Stimulated activated CD8-positive, alpha-beta memory T cell treated with anti-CD3 and anti-CD28 coated beads, Interleukin-7, amount 100 ng/mL, for 4 hours (primary cell): ENCODE measurements at places on chromosomes 12 and 14.

DNA sequence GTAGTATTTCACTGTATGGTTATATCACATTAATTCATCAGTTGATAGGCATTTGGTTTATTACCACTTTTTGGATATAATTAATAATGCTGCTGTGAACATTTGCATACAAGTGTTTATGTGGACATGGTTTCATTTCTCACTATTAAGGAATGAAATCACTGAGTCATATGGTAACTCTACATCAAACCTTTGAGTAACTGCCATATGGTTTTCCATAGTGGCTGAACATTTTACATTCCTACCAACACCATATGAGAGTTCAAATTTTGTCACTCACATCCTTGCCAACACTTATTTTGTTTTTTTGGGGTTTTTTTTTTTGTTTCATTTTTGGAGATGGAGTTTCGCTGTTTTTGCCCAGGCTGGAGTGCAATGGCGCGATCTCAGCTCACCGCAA, 30.2 kb upstream of the EAPP start:
- DNase-seq: no peak

DNA sequence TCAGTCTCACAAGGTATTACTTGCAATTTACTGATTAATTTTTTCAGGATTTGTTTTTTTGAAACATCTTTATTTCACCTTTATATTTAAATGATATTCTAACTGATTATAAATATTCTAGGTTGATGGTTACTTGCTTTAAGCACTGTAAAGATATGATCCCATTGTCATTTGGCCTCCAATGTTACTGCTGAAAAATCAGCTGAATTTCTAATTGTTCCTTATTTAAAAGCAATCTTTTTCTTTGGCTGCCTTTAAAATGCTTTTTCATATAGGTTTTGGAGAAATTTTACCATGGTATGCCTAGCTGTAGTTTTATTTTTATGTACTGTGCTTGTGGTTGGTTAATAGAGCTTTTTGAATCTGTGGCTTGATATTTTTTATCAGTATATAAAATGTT, 275.6 kb upstream of the PPFIA2 start:
- DNase-seq: no peak

DNA sequence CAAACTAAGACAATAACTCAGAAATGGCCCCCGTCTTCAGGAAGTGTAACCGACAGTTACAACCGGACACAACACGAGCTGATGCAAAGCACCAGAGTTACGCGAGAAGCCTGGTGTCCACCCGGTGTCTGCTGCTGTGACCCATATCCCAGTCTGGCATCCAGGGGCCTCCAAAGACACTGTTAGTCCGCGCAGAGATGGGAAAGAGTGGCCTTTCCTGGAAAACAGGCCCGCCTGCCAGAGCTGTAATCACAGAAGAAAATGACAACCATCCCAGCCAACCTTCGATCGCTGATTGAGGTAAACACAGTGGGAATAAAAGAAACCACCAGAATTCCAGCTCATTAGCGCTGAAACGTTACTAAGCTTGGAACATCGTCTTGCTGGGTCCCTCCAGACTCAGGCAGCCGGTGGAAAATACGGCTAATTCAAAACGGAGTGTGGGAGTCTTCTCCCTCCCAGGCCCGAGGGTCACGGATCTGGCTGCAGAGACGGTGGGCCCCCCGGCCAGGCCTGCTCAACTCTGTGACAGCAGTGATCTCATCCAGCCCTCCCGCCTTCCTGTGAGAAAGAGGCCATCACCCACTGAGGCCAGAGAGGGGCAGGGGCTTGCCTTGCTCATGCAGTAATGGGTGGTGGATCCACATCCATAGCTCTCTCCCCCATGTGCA, 273.9 kb upstream of the RTL1 start:
- DNase-seq: no peak

- DNase-seq: no peak
Measured at GRCh38 chr14:26517771-26518170, 80.1 kb downstream of the NOVA1 start.

DNA sequence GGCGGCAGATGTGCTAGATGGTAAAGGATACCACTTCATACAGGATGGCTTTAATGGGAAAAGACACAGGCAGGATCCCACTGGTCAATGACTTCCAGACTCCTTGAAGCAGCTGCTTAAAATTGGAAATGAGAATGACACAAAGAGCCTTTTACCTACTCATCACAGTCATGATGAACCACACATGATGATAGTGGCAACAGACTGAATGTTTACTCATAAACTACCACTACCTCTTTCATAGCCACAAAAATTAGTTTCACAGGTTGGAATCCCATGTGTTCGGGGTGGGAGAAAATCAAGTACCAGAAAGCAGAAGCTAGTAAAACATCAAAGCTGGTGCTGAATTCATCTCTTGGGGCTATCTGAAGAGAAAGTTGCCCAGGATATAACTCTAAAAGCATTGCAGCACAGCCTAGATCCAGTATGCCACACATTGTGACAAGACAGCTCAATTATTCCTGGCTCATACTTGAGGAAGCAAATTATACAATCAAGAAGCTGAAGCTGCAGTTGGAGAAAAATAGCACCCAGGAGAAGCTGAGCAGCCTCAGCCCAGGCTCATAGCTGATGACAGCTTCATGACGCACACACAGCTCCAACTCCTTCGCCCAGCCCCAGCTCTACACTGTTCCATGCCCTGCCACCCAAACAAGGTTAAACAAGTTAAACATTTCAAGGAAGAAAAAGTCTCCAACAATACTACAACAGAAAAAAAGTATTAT, 29.0 kb upstream of the C12orf50 start:
- no peak for DNase-seq

GRCh38 chr14:81990312-81990761, 456.7 kb upstream of the SEL1L start:
- no peak for DNase-seq

DNA sequence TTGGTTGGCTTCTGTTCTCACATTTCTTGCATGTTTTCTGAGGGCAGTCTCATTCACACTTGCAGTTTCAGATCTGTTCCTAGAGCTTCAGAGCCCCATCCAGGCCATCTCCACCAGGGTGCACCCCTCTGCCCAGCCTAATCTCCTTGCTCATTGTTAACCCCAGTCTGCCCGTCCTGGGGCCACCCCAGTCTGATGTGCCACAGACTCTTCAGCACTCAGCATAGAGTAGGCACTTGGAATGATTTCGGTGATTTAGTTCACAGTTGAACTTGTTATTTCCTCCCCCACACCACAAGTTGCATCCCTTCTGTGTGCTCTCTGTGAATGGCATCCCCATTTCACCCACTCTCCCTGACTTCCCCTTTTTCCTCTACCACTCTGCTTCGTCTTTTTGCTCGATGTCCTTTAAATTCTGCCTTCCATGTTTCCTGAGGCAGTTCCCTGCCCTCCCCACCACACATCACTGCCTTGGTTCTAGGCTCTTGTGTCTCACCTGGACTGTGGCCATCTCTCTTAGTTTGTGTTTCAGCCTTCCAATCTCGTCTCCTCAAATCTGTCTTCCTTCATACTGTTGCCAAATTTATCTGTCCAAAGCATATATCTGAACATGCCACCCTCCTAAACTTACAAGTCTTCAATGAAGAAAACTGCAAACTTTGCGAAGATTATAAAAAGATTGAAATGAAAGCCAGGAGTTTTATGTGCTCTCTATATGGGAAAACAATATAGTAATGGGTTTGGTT, 41.5 kb downstream of the ANO6 start:
- DNase-seq: no peak

- no peak for DNase-seq
Measured at GRCh38 chr12:12974211-12974610, 22.2 kb upstream of the GPRC5D start.

- no peak for DNase-seq
Measured at GRCh38 chr12:32334371-32334777, 65.0 kb upstream of the FGD4 start.

DNA sequence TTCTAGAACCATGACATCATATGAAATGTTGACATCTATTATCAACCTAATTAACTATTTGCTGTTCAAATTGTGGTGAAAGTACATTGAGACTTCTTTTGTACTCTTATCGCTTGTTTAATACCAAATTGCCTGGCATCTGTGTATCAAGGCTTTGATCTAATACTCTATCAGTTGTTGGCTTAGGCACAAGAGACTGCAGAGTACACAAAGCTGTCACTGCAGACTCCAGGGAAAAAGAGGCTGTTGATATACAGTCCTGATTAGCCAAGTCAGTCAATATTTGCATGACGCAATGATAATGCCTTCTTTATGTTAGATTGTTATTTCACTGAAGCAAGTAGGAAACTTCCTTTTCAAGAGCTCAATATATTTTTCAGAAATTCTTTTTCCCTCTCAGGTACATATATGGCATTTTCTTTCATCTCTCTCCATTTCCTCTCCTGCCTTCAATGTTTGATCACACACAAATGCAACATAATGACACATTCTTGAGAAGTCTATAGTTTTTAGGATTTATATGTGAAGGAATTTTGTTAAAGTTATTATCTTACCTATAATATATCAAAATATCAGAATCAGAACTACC, 32.3 kb upstream of the PTCSC3 start:
- no peak for DNase-seq

DNA sequence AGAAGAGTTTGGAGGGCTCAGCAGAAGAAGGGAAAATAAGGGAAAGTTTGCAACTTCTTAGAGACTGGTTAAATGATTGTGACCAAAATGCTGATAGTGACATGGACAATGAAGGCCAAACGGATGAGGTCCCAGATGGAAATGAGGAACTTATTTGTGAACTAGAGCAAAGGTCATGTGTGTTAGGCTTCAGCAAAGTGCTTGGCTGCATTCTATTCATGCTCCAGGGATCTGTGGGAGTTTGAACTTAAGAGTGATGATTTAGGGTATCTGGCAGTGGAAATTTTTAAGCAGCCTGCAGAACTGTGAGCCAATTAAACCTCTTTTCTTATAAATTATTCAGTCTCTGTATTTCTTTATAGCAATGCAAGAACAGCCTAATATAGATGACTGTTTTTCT, 88.9 kb upstream of the ARHGAP5 start:
- DNase-seq: no peak

GRCh38 chr12:99767809-99768208, 120.3 kb downstream of the GARIN6 start:
- no peak for DNase-seq

DNA sequence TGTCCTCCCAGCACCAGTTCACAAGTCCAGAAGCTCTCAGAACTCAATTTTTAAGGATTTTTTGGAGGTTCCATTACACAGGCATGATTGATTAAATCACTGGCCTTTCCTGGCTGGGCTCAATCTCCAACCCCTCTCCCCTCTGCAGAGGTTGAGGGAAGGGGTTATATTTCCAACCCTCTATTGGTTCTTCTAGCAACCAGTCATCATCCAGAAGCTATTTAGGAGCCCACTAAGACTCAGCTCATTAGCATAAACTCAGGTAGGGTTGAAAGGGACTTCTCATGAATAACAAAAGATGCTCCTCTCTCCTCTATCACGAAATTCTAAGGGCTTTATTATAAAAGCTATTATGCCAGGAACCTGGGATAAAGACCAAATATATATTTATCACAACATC, 41.5 kb downstream of the SPPL3 start:
- no peak for DNase-seq

DNA sequence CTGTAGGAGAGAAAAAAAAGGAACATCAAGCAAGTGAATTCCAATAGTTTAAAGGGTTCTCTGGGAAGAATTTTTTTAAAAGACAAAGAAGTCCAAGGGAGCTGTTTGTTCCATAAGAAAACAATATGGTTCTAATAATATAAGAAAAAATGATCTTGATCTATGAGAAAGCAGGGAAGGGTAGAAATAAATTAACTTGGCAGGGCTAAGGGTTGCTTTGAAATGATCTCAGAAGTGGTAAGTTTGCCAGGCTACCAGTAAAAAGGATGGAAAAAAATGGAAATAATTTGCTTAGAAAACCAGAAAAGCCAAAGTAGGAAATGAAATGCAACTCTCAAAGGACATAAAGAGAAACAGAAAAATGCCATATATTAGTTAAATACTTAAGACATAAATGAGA, 41.7 kb upstream of the EMP1 start:
- no peak for DNase-seq

DNA sequence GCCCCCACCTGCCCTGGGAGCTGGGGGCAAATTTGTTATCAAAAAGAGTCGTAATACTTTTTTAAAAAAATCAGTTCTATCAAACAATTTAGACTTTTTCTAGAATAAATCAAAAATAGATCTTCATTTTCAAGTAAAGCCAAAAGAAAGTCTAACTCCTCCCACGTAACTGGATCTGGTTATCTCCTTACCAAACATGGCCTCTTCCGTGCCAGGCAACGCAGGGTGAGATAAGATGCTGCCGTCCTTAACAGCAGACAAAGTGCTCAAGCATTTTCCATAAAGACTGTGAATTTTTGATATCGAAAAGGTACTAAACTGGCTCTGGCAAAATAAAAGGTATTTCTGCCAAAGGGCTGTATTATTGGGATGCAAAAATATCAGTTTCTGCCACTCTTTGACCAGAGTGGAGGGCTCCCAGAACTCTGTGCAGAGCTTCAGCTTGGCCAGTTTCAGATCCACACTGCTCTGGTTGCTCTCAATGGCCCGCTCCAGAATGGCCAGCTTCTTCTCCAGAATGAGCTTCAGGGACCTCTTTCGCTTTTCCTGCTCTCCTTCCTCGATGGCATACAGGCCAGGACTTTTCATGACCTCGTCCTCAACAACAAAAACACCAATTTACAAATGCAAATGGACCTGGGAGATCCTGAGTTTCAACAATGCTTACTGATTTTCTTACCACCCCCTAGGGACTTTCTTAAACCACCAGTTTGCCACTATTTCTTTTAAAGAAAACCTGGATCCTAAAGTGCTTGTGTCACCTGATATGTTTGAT, 29.0 kb downstream of the NRDE2 start:
- no peak for DNase-seq

GRCh38 chr14:105227346-105227745, 21.0 kb upstream of the BTBD6 start:
- no peak for DNase-seq

DNA sequence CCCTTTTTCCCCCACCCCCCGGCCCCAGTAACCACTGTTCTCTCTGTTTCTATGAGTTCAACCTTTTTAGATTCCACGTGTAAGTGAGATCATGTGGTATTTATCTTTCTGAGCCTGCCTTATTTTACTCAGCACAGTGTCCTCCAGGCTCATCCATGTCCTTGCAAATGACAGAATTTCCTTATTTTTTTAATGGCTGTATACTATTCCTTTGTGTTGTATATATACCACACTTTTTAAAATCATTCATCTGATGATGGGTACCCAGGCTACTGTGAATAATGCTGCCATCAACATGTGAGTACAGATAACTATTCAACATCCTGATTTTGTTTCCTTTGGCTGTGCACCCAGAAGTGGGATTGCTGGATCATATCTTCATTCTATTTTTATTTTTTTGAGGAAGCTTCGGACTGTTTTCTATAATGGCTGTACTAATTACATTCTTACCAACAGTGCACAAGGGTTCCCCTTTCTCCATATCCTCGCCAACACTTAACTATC, 54.7 kb downstream of the DDX51 start:
- DNase-seq: no peak

DNA sequence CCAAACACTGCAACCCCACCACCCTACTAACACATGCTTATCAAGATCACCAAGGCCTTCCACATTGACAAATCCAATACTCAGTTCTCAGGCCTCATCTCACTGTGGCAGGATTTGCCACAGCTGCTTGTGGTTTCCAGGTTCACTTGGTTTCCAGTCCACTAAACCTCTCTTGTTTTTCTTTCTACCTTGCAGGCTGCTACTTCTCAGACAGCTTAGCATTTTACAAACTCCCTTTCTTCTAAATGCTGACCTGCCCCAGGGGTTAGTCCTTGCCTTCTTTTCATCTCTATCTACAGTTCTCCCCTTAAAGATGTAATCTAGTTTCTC, 84.1 kb downstream of the BCAT1 start:
- no peak for DNase-seq

- DNase-seq: no peak
Measured at GRCh38 chr12:63985456-63985855, 141.0 kb downstream of the SRGAP1 start.

- DNase-seq: no peak
Measured at GRCh38 chr12:78891646-78892353, 27.2 kb downstream of the SYT1 start.
